ENCODE measurements at places on chromosomes 2 and 18.

DNA sequence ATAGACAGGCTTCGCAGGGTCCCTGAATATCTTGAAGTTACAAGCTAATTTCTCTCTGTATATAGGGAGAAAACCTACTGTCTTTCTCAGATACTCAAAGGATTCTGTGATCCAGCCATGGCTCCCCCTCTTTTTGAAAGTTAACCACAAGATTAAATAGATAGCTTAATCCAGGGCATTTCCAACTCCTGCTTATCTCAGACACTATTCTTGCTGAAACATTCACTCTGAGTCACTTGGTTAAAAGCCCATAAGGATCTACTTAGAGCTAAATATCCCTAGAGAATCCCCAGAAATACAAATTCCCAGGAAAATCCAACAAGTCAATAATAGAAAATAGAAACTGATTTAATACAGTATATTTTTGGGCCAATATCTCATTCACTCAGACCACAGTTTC, 179.1 kb upstream of the LYPD1 start:
- DNase-seq, result no peak

GRCh38 chr2:221680548-221680947, 108.4 kb upstream of the EPHA4 start:
- no peak for DNase-seq

- no peak for DNase-seq
Observed at GRCh38 chr2:54701029-54701428, 22.4 kb upstream of the EML6 start.

GRCh38 chr2:61419570-61419969, 51.3 kb downstream of the USP34 start:
- DNase-seq, result no peak

Measured in HTR-8/SVneo (cell line).